ENCODE measurements at places on chromosomes 2 and 18.
A peak's percentile ranks its signal among the peaks of the same experiment; 100 is the strongest.

GRCh38 chr2:161725297-161725696 is 101.1 kb downstream of the SLC4A10 start:
- no peak for DNase-seq

- DNase-seq, result no peak
Observed at GRCh38 chr2:42998721-42999120, 206.3 kb upstream of the HAAO start.

- no peak for DNase-seq
Observed at GRCh38 chr2:55045780-55046179, 4.5 kb downstream of the RTN4 start.

GRCh38 chr18:8253944-8254343 is 355.3 kb upstream of the RAB12 start:
- DNase-seq, result no peak

- no peak for DNase-seq
Observed at GRCh38 chr2:215644233-215644897, 208.5 kb upstream of the FN1 start.

- no peak for DNase-seq
Observed at GRCh38 chr2:211237586-211238275, 681.3 kb downstream of the CPS1 start.

GRCh38 chr2:174051741-174052583 is 86.8 kb upstream of the SP3 start:
- DNase-seq, result no peak

DNA sequence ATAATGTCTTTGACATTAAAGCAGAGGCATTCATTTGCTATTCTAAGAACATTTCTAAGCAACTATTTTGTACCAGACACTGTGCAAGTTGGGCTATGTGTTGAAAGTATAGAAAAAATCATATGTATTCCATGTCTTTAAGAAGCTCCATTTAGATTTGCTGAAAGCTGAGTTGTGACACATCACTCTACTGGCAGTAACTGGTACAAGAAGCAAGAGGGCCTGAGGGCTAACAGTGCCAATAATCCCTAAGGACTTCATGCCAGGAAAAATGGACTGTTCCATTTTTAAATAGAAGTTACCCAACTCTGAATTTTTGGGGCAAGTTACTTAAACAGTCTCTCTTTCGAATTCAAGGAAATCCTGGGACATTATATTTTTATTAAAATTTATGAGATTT is 178.7 kb downstream of the SRBD1 start:
- no peak for DNase-seq

- no peak for DNase-seq
Observed at GRCh38 chr18:28208268-28208667, 31.3 kb upstream of the CDH2 start.

DNA sequence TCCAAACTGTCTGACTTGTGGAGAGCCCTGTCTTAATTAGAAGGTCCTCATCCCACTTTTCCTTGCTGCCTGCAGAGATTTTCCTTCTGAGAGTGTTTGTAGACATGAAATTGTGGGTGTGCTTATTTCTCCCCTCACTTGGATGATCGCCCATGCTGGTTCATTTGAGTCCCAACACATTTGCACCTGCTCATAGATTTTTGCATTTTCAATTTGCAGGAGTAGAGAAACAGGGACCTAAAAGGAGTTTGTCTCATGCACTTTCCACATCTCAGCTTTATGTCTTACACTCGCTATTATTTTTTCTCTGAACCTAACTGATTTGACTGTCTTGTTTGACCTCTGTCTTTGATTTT is 33.2 kb upstream of the FHL2 start:
- DNase-seq, result no peak

- DNase-seq, result no peak
Observed at GRCh38 chr18:7609617-7610016, 42.5 kb downstream of the PTPRM start.

- DNase-seq, result no peak
Observed at GRCh38 chr2:239019183-239019581, 171.3 kb downstream of the TWIST2 start.

DNA sequence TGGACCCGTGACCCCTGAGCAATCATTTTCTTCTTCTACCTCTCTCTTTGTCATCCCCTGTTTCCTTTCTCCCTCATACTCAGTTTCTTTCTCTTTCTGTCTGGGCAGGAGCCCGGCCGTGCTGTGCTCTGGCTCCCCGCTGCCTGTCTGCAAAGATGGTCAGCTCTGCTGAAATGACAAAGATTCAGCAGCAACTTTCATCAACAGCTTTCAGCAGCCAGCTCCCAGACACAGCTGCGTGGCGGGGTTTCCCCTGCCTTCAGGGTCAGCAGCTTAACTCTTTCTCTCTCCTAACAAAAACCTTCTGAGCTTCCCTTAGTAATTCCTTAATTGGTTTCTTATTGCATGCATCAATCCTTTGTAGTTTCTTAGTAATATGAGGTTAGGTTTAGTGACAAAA is 1234.4 kb downstream of the CNTNAP5 start:
- no peak for DNase-seq

GRCh38 chr2:142104134-142104758 is 26.6 kb downstream of the LRP1B start:
- no peak for DNase-seq

GRCh38 chr18:12838178-12838634 is 45.8 kb downstream of the PTPN2 start:
- DNase-seq, result no peak

GRCh38 chr18:76619261-76619620 is 124.2 kb upstream of the ZNF516 start:
- DNase-seq, result no peak

DNA sequence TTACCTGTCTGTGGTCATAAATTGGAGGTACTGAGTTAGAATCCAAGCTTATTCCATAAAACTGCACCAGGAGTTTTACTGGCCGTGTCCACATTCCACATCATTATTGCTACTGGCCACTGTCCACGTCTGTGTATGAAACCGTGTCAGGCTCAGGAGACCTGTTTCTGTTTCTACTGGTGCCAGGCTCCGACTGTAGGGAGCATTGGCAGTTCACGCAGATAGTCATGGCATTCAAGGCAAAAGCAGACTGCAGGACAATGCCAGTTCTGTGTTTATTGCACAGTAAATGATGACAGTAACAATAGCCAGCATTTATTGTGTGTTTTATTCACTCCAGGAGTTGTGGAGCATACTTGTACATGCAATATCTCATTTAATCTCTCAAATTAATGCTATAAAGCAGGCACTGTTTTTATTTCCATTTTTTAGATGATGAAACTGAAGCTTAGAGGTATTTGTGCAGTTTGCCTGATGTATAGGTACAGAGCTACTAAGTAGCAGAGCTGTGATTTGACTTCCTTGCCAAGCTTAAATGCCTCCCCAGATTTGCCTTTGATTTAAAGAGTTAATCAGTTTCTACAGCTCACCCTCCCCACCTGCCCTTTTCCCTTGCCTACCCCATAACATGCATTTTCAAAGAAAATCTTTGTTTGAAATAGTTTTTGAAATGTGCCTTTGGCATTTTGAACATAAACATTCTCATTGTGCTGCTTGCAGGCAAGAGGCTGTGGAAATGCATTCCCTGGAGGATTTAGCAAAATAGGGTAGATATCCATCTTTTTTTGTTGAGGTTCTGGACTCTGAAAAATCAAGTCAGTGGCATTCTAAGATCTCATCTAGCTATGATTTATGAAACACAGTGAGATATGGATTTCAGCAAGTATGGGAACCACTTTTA is 55.5 kb downstream of the MAP4K4 start:
- DNase-seq, result no peak

- DNase-seq, result no peak
Observed at GRCh38 chr18:8966821-8967220, 135.7 kb upstream of the NDUFV2 start.

DNA sequence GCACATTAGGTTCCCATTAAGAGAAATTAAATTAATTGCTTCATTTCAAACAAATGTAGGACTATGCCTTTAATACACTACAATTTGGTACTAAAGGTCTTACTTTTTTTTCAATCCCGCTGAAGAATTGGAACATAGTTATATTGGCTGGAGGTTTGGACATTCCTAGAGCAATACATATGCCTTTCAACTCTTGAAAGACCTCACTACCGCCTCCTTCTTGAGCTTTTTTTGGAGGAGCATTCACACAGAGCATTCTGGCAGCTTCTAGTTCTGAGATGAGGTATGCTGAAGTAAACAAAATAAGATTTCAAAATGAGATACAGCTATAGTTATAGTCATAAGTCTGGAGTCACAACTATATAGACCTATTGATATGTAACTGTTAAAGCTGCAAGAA is 10.9 kb downstream of the FAM98A start:
- DNase-seq, result no peak

GRCh38 chr2:98561902-98562695 is 46.2 kb downstream of the COA5 start:
- DNase-seq, result no peak

GRCh38 chr2:205496772-205497171 is 185.5 kb upstream of the NRP2 start:
- DNase-seq, result no peak

DNA sequence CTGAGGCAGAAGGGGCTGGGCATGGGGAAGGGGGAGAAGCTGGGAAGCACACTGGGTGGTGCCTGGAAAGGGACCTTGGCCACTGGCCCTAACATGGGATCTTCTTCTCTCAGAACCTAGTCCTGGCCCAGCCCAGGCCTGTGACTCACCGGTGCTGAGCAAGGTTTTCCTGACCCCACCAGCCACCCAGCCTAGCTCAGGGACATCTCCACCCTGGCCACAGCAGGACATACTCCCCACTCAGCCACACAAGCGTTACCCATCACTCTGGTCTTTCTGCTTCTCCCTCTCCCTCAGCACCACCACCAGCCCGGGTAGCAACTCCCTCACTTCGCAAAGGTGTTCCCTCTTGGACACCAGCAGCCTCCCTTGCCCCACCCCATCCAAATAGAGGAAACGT is 22.8 kb downstream of the TNS1 start:
- DNase-seq, result no peak

- no peak for DNase-seq
Observed at GRCh38 chr2:231297108-231297908, 98.2 kb upstream of the B3GNT7 start.

- no peak for DNase-seq
Observed at GRCh38 chr2:224769489-224769888, 53.3 kb upstream of the CCDC195 start.

DNA sequence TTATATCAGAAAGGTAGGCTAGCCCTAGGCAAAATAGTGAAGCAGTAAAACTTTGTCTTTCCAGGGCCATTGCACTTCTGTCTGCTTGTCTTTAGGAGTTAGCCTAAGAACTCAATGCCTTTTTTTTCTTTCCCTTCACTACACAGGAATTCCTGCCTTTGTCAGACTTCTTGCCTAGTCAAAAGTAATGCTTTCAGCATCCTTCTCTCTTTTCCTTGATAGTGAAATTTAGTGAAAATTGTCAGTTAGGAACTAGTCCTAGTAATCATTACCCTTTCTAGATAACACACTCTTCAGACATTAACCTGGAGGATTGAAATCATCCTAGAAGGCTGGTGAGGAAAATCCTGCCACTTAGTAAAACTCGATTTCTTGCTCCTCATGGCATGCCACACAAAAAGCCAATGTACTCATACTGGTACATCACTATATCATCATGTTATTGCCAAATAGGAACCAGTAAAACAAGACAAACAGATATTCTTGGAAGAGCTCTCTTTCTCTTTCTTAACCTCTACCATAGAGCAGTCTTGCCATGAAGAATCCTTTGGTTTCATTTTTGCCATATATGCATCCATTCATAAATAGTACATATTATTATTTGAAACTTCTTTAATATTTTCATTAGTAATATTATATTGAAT is 320.5 kb downstream of the CTNNA2 start:
- no peak for DNase-seq

GRCh38 chr2:217054791-217055190 is 194.9 kb upstream of the TNP1 start:
- no peak for DNase-seq

DNA sequence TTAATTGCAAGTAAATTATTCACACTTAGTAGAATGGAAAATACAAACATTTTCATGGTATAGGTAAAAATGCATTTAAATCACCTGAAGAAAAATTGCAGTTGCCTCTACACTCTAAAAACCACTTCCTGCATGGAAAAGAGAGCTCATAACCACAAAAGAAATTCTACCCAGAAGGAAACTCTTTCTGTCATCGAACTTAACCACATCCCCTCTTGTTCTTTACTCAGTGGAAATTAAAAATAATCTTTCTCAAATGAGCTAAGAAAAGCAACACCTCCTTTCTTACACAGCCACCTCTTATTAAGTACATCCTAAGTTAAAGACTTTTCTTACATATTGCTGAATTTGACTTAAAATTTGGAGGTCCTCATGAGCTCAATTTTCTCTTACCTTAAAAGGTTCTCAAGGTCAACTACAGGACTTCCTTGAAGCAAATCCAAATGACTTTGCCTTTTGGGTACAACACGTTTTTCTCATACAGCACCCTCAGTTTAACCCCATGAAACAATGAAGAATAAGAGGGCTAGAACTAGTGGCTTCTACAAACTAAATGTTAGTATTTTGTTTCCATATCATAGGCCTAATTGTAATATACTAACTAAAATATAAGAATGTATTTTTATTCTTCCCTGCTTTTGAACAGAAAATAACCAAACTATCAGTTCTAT is 109.1 kb upstream of the CRIM1 start:
- peak; percentile 78 for DNase-seq

DNA sequence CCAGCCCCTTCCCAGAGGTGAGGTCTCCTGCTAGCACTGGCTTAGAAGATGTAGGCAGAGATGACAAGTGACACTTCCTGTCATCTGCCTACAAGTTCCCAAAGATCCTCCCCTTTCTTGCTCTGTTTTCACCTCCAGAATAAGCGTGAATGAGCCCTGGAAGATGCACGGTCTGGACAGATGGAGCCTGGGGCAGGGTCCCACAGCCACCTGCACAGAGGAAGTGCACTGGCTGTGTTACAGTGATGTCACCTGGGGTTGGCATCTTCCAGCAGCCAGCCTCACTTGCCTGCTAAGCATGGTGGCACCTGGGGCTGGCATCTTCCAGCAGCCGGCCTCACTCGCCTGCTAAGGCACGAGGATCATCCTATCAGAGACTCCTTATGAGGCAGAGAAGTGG is 32.3 kb downstream of the TMEM18 start:
- no peak for DNase-seq

- DNase-seq, result no peak
Observed at GRCh38 chr18:23038712-23039111, 96.6 kb upstream of the CABLES1 start.

DNA sequence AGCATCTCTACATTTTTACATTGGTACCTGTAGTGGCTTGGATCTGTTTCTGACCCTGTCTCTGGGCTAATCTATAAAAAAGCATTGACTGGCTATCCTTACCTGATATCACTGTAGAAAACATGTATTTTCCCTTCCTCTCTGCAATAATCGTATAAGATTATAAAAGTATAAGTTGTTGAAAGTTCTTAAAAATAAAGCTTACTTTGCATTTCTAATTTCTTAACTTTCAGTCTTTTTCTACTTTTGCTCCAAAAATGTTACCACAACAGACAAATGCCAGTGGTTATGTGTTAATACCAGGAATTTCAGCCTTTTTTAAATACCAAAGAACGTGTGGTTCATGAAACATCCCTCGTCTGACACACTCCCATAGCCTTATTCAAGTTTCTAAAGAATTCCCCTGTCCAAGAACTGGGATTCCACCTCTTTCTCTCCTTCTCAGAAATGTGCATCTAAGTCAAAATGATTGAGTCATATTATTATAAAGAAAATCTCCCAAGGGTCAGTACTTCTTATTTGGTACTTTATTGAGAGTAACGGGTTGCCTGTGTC is 28.5 kb upstream of the ACKR3 start:
- DNase-seq, result no peak

- DNase-seq, result no peak
Observed at GRCh38 chr2:9166579-9167377, 39.8 kb upstream of the ASAP2 start.
